ENCODE measurements at places on chromosomes 2 and 18.
A peak's percentile ranks its signal among the peaks of the same experiment; 100 is the strongest.

DNA sequence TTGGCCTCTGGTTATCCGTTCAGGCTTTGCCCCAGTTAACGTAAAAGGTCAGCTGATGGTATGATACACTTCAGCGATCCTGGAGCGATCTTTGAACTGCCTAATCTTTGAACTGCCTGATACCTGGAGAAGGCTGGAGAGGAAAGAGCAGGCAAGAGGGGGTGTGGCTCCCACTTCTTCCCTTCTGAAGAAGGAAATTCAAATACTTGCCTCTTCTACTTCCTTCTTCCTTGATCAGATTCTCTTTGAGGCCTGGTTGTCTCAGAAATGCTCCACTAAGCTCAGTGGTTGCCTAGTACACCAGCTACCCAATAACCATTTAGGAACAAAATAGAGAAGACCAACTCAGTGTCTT, 619 bp downstream of the GALM start:
- DNase-seq, result no peak

DNA sequence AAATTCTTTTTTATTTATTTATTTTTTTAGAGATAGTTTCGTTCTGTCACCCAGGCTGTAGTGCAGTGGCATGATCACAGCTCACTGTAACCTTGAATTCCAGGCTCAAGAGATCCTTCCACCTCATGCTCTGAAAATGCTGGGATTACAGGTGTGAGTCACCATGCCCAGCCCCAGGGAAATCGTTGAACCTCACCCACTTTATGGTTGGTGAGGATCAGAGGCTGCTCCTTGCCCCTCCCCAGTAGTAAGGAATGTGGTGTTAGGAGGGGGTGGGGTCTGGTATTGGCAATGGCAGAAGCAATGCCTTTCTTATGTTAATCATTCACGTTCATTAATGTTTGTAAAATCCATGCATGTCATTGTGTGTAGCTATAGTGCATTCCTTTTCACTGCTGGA, 161.9 kb downstream of the SUCLG1 start:
- DNase-seq, result no peak

DNA sequence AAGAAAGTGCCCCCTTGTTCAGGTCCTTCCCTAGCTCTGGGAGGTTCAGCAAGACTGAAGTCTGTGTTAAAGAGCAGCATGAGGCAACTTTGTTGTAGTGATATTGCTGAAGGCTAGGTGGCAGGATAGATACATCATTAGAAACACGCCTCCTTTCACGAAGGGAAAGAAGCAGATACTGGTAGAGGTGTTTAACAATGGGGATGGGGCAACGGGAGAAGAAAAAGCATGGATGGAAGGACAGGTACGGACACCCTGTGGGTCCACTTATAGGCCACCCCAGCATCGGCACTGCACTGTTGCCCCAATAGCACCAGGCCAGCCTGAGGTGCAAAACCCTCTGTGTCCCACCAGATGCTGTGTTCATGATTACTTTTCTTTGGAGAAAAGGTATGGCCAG, 3.5 kb upstream of the IGFBP5 start:
- no peak for DNase-seq

DNA sequence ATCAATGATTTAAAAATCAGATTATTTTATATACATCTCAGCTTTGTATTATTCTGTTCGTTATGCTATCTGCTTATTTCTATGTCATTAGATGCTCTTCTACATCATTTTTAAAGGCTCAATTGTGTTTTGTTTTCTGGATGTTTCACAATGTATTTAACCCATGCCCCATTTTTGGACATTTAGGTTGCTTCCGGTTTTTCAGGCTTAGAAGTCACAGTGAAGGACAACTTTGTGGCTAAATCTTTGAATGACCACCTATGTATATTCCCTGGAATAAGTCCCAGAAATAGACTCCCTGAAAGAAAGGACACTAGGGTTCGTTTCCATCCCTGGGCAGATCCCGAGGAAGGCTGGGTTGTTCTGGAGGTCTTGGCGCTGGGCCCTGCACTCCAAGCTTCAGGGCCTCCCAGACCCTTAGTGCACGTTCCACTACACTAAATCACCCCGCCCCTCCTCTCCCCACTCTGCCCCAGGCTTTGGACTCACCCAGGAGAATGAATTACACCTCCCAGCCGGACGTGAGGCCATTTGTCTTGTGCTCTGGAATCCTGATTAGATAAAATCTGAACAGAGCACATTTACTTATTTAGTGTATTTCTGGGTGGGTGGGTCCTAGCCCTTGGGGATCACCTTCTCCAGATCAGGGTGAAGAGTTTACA, 188.2 kb downstream of the ZFP36L2 start:
- no peak for DNase-seq

GRCh38 chr2:12619975-12620374, 96.8 kb upstream of the TRIB2 start:
- DNase-seq, result no peak

GRCh38 chr2:112482309-112483041, 519 bp downstream of the TTL start:
- peak; percentile 56 for DNase-seq

DNA sequence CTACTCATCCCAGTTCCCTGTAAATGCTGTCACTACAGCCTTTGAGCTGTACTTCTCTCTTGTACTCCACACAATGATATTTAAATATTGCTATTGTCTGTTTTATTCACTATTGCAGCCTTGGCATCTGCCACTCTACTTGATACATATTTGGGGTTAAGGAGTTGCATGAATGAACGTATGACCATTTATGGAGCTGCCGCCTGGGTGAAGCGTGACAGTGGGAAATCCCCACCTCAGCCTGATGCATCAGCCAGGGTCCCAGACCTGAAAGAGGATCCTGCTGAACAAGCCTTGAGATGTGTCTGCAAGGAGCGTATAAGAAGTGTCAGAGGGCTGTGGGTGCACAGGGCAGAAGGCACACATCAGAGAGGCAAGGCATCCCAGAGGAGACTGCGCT, 39.1 kb downstream of the MRPL35 start:
- DNase-seq, result no peak

- DNase-seq, result no peak
Observed at GRCh38 chr2:105865222-105865913, 120.7 kb downstream of the NCK2 start.

- no peak for DNase-seq
Observed at GRCh38 chr18:44392933-44393332, 287.8 kb upstream of the SETBP1 start.
